ENCODE measurements at places on chromosomes 12 and 14. TPM values are rescaled to one million over a fixed set of nuclear protein-coding genes. Genes with fewer than 3 reads are reported as not detected.
A peak's percentile ranks its signal among the peaks of the same experiment; 100 is the strongest.

DNA sequence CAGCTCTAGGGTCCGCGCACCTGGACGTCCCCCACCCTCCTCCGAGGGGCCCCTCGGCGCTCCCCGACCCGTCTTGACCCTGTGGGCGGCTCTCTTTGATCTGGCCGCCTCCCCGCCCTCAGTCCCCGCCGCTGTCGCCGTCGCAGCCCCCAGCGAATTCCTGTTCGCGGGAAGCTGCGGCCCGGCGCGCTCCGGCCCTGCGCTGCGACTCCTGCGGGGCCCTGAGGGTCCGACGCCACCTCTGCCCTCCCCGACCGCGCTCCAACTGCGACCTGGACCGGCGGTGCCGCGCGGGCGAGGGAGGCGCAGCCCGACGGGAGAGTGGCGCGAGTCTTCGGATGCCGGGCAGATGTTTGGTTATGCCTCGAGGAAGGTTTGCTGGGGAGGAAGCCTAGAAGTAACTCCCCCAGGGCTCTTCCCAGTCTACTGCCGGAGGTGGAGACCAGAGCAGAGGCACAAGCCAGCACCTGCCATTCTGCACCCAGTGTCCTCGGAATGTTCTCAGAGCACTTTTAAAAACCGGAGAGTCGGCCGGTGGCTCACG, 440 bp upstream of the ISM2 start:
- H3K4me3 ChIP-seq, result peak overlapping the region; percentile 54
- H3K27me3 ChIP-seq, result peaks cover 37% of the 10 kb centered on the region
- peaks cover 3% of the 10 kb centered on the region for H3K36me3 ChIP-seq
- no peak for DNase-seq
- H3K27ac ChIP-seq, result no peak overlapping the region

GRCh38 chr12:24198070-24198469, 248.6 kb upstream of the SOX5 start:
- no peaks in the 10 kb centered on the region for H3K27me3 ChIP-seq
- DNase-seq, result no peak
- H3K36me3 ChIP-seq, result no peaks in the 10 kb centered on the region
- no peak overlapping the region for H3K4me3 ChIP-seq

DNA sequence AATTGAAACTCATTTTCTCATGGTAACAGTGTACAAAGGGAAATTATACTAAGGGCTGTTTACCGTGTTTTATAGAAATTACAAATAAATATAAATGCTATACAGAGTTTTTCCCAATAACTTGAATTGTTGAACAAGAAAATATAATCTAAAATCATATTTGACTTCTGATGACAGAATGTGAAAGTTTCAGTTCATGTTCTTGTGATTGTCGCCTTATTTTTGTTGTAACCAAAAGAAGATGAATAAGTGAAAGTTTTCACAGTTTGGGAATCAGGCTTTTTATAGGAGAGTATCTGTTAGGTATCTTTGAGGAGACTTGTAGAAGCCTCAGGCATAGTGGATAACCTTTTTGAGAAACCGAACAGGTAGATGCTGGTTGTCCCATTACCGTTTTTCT, 28.1 kb downstream of the ANO6 start:
- no peak for DNase-seq
- no peaks in the 10 kb centered on the region for H3K36me3 ChIP-seq
- H3K4me3 ChIP-seq, result no peak overlapping the region
- H3K27me3 ChIP-seq, result no peaks in the 10 kb centered on the region
- peaks cover 17% of the 10 kb centered on the region for H3K4me1 ChIP-seq

GRCh38 chr14:99125616-99126431, 146.2 kb downstream of the BCL11B start:
- H3K4me3 ChIP-seq, result no peak overlapping the region
- DNase-seq, result no peak
- H3K4me1 ChIP-seq, result peaks cover 4% of the 10 kb centered on the region
- H3K27me3 ChIP-seq, result no peaks in the 10 kb centered on the region

GRCh38 chr12:65126482-65126881, 5.4 kb upstream of the WIF1 start:
- DNase-seq, result no peak
- H3K27ac ChIP-seq, result no peak overlapping the region
- H3K4me3 ChIP-seq, result no peak overlapping the region
- H3K27me3 ChIP-seq, result peaks cover 20% of the 10 kb centered on the region
- no peaks in the 10 kb centered on the region for H3K36me3 ChIP-seq

DNA sequence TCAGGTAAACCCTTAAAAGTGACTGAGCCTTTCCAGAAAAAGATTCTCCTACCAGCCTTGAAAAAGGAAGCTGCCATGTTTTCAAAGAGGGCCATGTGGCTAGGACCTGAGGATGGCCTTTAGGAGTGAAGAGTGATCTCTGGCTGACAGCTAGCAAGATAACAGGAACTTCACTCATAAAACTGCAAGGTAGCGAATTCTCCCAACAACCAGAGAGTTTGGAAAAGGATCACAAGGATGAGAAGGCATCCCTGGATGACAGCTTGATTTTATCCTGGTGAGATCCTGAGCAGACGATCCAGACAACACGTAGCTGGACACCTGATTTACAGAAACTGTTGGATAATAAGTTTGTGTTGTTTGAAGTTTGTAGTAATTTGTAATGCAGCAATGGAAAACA, 115.6 kb upstream of the FBXO33 start:
- H3K4me3 ChIP-seq, result no peak overlapping the region
- DNase-seq, result no peak
- H3K27me3 ChIP-seq, result no peaks in the 10 kb centered on the region
- no peak overlapping the region for H3K27ac ChIP-seq

- no peaks in the 10 kb centered on the region for H3K36me3 ChIP-seq
- no peaks in the 10 kb centered on the region for H3K27me3 ChIP-seq
- no peak for DNase-seq
Observed at GRCh38 chr12:16796168-16796567, 190.2 kb upstream of the LMO3 start.

- DNase-seq, result no peak
- H3K27ac ChIP-seq, result peak overlapping the region; percentile 98
- no peak overlapping the region for H3K4me3 ChIP-seq
- H3K27me3 ChIP-seq, result no peaks in the 10 kb centered on the region
Observed at GRCh38 chr14:35286003-35286600, 6.1 kb upstream of the PSMA6 start.

The TOMM20L gene
- not detected for total RNA-seq

Data from activated T-helper 2 cell treated with anti-CD3 and anti-CD28 coated beads, Interferon-gamma antibody, Interleukin-2, Interleukin-4, amounts not matched to agents 10 μg/mL and 5 μg/mL and 100 μg/mL, durations not matched to agents 14 hours and 24 hours and 36 hours (primary cell).